ENCODE measurements at places on chromosomes 3 and 15.

DNA sequence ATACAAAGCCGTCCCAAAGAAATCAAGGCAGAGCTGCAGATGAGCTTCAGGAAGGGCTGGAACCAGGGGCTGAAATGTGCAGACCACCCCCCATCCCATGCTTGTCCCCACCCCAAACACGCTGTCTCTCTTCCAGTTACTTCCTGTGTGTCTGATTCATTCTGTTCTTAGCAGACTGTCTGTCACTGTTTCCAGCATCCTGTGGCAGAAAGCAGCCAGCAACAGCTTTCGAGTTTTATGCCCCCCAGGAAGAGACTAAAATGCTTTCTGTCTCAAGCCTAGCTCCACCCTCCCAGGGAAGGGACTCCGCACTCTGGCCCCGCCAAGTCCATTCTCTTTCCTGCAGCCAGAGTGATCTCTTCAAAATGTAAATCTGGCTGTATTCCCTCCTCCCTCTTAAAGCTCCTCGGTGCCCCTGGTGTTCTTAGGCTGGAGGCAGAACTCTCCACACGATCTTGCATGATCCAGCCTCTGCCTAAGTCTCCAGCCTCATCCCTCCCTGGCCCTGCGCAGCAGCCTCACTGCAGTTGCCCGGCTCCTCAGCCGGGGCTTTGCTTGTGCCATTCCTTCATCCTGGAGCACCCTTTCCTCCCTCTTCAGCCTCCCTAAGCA is 41.5 kb downstream of the HRH1 start:
- DNase-seq, result no peak

DNA sequence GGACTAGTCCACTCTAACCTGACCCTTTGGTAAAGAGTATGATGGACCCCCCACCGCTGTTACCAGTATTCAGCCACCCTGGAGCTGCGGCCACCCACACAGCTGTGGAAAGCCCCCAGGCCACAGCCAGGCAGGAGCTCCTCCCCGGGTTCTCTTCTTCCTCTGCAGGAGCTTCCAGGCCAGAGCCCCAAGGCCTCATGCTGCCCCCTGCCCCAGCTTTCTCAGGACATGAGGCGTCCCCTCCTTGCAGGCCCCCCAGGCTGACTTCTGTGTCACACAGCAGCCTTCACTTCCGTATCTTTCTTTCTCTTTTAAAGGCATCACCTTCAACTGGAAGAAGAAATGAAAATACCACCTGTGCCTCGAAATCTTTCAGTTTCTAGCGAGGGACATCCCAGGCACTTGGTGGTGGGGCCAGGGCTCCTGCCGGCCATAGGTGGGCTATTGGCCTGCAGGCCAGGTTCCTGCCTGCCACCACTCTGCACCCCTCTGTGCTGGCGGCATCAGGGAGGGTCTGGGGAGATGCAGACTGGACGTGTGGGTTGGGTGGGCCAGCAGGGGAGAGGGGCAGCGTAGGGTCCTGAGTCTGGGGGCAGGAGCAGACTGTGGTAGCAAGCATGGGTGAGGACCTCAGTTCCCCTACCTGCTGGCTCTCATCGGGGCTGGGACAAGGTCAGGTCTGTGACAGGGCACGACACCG is 19.9 kb downstream of the KLF13 start:
- no peak for DNase-seq

- no peak for DNase-seq
Measured at GRCh38 chr3:114081037-114081436, 24.5 kb downstream of the QTRT2 start.

DNA sequence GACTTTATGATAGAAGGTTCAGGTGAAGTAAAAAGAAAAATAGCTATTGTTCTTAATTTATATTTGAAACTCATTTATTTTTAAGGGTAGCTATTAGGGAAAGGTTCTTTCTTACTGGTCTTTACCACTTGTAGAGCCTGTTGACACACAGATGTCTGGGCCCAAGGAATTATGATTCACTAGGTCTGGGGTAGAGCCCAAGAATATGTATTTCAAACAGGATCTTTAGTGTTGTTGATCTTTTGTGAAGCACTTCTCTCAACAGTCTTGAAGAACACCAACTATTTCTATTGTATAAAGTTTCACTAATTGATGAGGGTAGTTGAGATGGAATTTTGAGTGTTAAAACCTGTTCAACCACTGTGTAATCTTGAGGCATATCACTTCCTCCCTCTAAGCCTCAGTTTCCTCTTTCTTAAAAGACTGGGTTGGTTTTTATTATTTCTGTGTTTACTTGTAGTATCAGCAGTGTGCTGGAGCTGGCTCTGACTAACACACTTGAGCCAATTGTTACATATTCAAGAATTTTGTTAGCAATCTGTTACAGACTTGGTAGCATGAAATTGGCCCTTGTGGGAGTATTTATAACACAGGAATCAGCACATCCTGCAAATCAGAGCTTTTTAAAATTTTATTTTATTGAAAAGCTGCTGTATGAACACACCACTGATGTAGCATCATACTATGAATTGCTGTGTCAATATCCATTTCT is 155.9 kb downstream of the RBMS3 start:
- no peak for DNase-seq

- DNase-seq, result no peak
Measured at GRCh38 chr3:61571516-61572336, 10.4 kb downstream of the PTPRG start.

DNA sequence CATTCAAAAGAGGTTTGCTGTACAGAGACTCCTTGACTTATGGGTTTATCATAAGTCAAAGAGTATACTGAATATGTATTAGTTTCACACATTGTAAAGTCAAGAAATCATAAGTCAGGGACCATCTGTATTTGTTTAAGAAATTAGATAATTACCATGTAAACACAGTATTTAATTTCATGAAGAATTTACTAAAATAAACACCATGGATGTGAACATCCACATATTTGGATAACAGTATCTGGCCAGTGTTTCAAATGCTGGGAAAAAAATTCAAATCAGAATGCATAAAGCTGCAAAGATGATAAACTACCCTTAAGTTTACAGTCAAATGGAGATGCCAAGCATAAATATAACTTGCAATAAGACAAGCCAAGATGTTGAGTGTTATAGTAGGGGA is 17.0 kb downstream of the MYNN start:
- no peak for DNase-seq

DNA sequence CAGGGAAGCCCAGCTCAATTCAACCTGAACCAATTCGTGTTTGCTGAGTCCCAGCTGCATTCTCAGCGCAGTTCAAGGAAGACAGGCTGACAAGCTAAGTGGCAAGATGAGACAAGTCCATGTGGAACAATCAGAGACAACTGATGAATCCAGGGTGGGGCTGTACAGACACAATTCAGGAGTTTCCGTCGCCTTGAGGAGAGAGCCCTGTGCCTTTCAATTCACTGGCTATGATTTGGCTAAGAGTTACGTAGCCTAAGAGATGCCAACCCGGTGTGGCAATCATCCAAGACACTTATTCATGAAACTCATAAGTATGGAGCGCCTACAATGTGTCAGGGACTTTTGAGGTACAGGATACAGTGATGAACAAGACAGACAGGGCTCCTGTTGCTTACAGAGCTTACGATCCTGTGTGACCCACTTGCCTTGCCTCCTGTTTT is 15.5 kb upstream of the ZBED2 start:
- DNase-seq, result no peak

DNA sequence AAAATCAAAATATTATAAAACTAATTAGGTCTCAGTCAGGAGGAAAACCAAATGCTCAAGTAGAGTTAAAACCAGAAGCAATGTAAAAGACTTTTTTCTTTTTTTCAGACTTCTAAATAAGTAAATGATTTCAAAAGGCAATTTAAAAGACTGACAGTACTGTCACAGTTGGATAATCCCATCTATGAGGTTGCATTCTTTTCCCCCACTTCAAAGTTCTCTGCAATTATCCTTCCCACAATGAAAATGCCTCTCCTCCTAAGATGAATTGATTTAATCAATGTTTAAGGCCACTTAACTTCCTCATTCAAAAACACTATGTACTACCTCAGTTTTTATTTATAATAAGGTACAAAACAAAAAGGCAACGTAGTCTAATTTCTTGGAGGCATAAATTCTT is 8.1 kb downstream of the MRPL3 start:
- no peak for DNase-seq

DNA sequence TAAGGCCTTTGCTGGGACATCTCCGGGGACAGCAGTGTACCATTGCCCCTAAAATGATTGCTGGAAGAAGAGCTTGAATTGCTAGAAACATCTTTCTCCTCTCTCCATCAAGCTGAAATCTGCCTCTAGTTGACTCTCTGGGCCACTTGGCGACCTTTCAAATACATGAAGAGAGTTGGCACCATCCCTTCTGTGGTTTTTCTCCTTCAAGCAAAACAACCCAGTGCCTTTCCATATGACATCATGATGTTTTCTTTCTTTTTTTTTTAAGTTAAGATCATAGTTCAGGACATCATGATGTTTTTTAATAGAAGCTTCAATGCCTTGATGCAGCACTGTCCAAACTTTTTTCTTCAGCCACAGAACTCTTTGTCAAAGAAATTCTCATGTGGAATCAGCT is 144.0 kb upstream of the PTPRG start:
- no peak for DNase-seq

GRCh38 chr15:60949039-60949977 is 279.8 kb downstream of the RORA start:
- no peak for DNase-seq

GRCh38 chr3:159971311-159971710 is 17.3 kb upstream of the IL12A start:
- no peak for DNase-seq

- DNase-seq, result peak; percentile 93
Measured at GRCh38 chr3:139935016-139935865, at the start of gene CLSTN2. Gene CLSTN2, plus strand, starts transcription at chr3:139935185.

GRCh38 chr3:138360869-138361525 is 12.6 kb downstream of the MRAS start:
- no peak for DNase-seq

GRCh38 chr3:192958219-192958872 is 40.7 kb upstream of the MB21D2 start:
- no peak for DNase-seq

DNA sequence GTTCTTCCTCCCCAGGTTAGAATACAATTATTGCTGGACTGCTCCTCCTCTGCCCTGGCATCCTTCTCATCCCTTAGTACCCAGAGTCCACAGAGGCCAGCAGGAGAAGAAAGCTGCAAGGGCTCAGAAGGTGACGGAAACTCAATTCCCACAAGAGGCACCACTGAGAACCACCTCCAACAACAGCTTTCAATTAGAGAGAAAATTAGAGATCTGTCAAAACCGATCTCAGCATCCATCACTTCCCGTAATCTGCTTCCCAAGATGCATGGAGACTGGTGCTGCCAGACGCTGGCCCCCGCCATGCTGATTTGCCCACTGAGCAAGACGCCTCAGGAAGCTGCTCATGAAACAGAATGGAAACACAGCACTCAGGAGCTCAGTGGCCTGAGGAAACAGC is 135.0 kb upstream of the PRICKLE2 start:
- DNase-seq, result no peak

- no peak for DNase-seq
Measured at GRCh38 chr15:45586601-45587094, 531 bp upstream of the BLOC1S6 start.

GRCh38 chr3:78911394-78911793 is 856.4 kb downstream of the ROBO1 start:
- DNase-seq, result no peak

- no peak for DNase-seq
Measured at GRCh38 chr15:95784508-95784907, 546.0 kb upstream of the NR2F2 start.

DNA sequence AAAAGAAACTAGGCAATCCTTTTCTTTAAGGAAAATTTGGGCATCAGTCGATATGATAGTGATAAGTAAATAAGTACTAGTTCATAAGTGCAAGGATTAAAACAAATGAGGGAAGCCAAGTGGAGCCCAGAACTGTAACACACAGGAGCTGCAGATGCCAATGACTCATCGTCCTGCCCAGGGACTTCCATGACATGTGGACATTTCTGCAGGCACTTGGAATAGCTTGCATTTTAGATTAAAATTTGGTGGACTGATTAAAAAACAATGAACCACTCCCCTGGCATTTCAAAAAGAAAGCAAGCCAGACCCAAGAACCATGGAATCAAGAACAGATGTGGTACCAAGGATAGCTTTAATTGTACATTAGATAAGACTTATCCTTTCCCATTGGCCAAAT is 2.9 kb downstream of the SAMD7 start:
- no peak for DNase-seq

GRCh38 chr3:19961960-19962359 is 15.1 kb downstream of the RAB5A start:
- DNase-seq, result no peak

GRCh38 chr3:177282119-177282655 is 84.9 kb upstream of the TBL1XR1 start:
- DNase-seq, result peak; percentile 94

Data from NCI-H1436 (cell line).